ENCODE measurements at places on chromosomes 3 and 15.
A peak's percentile ranks its signal among the peaks of the same experiment; 100 is the strongest.

DNA sequence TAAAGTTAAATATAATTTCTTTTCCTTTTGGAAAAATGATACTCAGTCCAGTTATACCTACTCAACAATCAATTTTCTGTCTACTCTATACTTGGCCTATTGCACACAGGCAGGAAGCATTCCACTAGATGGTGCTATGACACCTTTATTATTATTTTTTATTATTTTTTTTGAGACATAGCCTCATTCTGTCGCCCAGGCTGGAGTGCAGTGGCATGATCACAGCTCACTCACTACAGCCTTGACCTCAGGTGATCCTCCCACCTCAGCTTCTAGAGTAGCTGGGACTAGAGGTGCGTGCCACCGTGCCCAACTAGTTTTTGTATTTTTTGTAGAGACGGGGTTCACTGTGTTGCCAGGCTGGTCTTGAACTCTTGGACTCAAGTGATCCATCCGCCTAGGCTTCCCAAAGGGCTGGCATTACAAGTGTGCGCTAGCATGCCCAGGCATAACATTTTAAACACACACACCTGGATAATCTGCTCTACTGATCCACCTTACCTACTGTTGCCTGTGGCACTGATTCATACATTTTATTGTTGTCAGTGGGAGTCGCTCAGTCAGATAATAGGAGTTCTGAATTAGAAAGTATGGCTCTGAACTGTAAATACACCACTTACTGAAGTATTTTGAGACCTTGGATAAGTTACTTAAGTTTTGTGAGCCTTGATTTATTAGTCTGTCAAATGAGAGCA is 56.2 kb downstream of the EIF3J start:
- H3K36me3 ChIP-seq: peaks cover 12% of the 10 kb centered on the region
- peak; percentile 34 for DNase-seq
- H3K27ac ChIP-seq: peak overlapping the region; percentile 74
- no peaks in the 10 kb centered on the region for H3K27me3 ChIP-seq
- peaks cover 7% of the 10 kb centered on the region for H3K4me1 ChIP-seq
- no peak overlapping the region for H3K4me3 ChIP-seq

DNA sequence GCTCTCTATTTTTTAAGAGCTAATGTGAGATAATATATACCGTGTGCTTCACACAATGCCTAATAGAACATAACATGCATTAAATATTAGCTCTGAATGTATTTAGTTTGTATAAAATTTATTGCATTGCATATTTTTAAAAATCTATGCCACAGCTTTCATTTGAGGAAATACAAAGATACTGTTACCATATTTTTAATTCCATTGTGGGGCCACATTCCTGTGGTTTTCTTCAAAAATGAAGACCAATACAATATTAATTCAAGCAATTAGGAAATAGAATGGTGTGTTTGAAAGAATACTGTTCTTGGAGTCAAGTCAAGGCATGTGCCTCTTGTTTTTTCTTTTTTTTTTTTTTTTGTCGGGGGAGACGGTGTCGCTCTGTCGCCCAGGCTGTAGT is 95.4 kb upstream of the CADPS start:
- DNase-seq: no peak
- no peaks in the 10 kb centered on the region for H3K4me1 ChIP-seq
- H3K4me3 ChIP-seq: no peak overlapping the region
- H3K27me3 ChIP-seq: no peaks in the 10 kb centered on the region
- no peaks in the 10 kb centered on the region for H3K36me3 ChIP-seq

GRCh38 chr15:89429986-89430385 is 66.4 kb downstream of the RHCG start:
- peaks cover 9% of the 10 kb centered on the region for H3K4me1 ChIP-seq
- H3K27ac ChIP-seq: no peak overlapping the region
- peak overlapping the region; percentile 76 for H3K4me3 ChIP-seq
- peaks cover 63% of the 10 kb centered on the region for H3K27me3 ChIP-seq
- no peaks in the 10 kb centered on the region for H3K36me3 ChIP-seq

DNA sequence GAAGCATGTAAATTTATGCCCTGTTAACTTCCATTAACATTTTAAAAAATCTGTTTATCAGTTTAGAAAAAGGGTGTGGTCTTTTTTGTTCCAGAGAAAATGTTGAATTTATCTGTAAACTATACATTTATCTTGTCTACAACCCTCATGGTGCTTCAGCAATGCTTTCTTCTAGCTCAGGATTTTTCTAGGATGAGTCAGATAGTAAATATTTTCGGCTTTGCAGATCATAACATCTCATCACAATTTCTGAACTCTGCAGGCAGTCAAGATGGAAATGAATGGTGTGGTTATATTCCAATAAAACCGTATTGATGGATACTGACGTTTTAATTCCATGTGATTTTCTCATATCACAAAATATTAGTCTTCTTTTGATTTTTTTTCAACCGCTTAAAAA is 70.5 kb upstream of the FOXB1 start:
- H3K27me3 ChIP-seq: peaks cover 17% of the 10 kb centered on the region
- H3K4me1 ChIP-seq: no peaks in the 10 kb centered on the region
- no peak overlapping the region for H3K4me3 ChIP-seq
- DNase-seq: no peak

DNA sequence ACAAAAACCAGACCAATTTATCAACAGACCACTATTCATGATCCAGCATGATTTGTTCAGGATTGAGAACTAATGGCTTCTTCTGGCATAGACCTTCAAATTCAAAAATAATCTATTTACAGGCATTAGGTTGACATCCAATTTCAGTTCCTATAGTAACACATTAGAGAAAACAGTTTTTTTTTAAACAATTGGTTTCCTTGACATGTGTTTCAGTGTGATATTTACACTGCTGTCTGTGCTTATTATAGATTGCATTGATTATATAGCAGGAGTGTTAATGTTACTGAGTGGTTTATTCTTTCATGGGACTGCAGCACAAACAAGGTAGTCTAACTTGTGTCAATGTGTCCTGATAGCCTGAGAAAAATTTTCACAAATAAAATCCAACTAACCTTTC is 579.3 kb downstream of the PLOD2 start:
- H3K27ac ChIP-seq: no peak overlapping the region
- DNase-seq: no peak
- H3K27me3 ChIP-seq: no peaks in the 10 kb centered on the region
- H3K36me3 ChIP-seq: no peaks in the 10 kb centered on the region
- H3K4me3 ChIP-seq: no peak overlapping the region

DNA sequence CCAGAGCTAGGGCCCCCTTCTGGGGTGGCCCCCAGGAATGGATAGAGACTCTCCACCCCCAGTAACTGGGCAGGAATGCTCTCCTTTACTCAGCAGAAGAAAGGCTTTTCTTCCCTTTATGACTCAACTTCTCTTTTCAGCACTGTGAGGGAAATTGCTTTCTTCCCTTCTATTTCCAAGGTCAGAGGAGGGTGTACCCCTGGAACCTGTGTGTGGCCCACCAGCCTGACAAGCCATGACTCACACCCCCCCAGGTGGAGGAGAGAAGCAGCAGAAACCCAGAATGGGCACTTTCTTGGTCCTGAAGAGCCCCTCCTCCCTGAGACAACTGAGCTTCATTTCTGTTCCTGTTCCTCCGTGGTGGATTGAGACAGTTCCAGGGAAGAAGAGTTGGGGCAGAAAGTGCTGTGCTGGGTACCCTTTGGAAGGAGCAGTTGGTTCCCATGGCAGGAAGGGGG is 2.7 kb upstream of the ANKRD63 start:
- H3K27ac ChIP-seq: no peak overlapping the region
- DNase-seq: no peak
- peaks cover 8% of the 10 kb centered on the region for H3K27me3 ChIP-seq
- H3K4me3 ChIP-seq: no peak overlapping the region
- H3K36me3 ChIP-seq: no peaks in the 10 kb centered on the region

GRCh38 chr3:111738790-111739189 is 120.3 kb upstream of the PHLDB2 start:
- no peaks in the 10 kb centered on the region for H3K4me1 ChIP-seq
- H3K36me3 ChIP-seq: no peaks in the 10 kb centered on the region
- no peak overlapping the region for H3K4me3 ChIP-seq
- no peaks in the 10 kb centered on the region for H3K27me3 ChIP-seq

- H3K27me3 ChIP-seq: peaks cover 8% of the 10 kb centered on the region
- no peak overlapping the region for H3K4me3 ChIP-seq
- peak overlapping the region; percentile 31 for H3K27ac ChIP-seq
- H3K4me1 ChIP-seq: peaks cover 35% of the 10 kb centered on the region
- DNase-seq: no peak
- no peaks in the 10 kb centered on the region for H3K36me3 ChIP-seq
These were observed 94.0 kb downstream of the CORO2B start for GRCh38 chr15:68672781-68673205.

DNA sequence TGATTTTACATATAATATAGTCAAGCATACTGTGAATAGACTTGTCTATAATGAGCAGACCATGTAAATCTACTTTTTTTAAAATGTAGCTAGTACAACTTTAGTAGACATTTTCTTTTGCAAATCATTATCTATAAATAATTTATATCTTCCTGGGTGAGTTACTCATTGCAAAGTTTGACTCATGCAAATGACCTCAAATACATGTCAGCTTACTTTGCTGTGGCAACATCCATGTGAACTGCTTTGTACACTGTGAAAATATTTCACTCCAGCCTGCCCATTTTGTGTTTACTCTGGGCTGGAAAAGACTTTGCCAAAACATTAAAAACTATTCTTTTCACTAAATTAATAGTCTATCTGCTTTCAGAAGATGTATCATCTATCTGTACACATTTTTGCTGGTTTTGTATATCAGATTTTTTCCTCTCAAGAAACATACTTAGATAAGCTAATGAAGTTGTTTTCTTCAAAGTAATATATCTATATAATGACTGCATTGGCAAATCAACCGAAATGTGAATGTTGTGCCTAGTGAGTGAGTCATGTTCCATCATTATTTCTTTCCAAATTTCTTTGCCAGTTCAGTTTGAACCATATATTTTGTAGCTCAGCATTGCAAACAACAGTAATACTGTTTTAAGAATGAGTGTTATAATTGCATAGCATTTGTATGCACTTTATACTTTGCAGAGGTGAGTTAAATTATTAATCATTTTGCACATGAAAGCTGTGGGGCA is 26.5 kb downstream of the IGSF10 start:
- H3K27ac ChIP-seq: no peak overlapping the region
- H3K36me3 ChIP-seq: no peaks in the 10 kb centered on the region
- no peaks in the 10 kb centered on the region for H3K27me3 ChIP-seq
- no peak for DNase-seq
- no peak overlapping the region for H3K4me3 ChIP-seq

DNA sequence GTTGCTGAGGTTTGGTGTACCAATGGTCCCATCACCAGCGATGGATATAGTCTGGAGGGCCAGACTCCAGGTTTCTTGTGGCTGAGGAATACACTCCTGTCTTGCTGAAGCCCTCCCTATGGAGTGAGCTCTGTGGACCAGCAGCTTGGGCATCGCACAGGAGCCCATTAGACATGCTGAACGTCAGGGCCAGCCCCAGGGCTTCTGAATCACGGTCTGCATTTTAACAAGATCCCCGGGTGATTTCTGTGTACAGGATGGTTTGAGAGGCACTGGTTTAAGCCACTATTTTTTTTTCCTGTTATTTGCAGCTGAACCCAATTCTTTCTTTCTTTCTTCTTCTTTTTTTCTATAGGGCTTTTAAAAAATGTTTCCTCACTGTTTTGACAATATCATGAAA is 69.5 kb upstream of the XCR1 start:
- H3K4me3 ChIP-seq: peak overlapping the region; percentile 26
- H3K4me1 ChIP-seq: peaks cover 62% of the 10 kb centered on the region
- H3K27me3 ChIP-seq: no peaks in the 10 kb centered on the region
- DNase-seq: no peak
- peak overlapping the region; percentile 88 for H3K27ac ChIP-seq

DNA sequence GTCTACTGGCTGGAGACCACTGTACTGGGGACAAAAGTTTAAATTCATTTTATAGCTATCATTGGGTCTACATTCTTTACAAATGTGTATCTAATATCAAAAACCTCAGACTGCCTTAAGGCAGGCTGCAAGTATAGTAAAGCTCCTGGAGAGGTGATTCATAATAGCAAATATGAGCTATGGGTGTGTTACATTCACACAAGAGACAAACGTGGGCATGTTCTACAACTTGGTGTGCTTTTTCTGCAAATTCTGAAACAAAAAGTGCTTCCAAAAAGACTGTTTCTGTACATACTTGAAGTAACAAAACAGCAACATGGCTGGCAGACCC is 1101.4 kb downstream of the ROBO1 start:
- no peaks in the 10 kb centered on the region for H3K27me3 ChIP-seq
- no peak overlapping the region for H3K27ac ChIP-seq
- DNase-seq: no peak
- no peaks in the 10 kb centered on the region for H3K4me1 ChIP-seq
- no peak overlapping the region for H3K4me3 ChIP-seq
- H3K36me3 ChIP-seq: no peaks in the 10 kb centered on the region

DNA sequence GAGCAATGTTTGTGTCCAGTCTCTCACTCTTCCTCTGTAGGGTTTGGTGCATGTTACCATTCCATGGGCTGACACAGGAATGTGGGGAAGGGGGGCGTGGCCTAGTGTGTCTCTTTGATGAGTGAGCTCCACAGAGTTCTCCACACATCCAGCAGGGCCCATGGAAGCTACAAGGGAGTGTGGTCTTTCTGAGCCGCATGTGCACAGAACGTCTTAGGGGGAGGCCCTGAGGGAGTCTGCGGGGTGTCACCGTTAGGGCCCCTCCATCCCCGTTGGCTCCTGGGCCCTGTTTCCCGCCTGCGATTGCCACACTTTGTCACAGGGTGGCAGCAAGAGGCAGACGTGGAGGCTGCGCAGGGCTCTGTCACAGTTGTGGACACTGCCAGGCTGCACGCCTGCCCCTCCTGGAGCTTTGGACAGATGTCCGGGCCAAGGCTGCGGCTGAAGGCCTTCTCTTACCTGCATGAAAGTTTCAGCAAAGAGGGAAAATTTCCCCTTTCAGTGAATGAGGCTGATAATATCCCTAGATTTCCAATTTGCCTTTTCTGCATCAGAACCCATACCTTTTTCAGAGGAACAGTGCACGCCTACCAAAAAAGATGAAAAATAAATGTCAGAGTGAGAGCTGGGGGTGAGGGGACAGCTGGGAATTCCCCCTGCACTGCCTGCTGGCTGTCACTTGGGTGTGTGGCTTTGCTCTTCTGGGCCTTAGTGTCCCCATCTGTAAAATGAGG is 24.3 kb downstream of the CACNA2D3 start:
- DNase-seq: no peak
- no peak overlapping the region for H3K4me3 ChIP-seq
- H3K36me3 ChIP-seq: no peaks in the 10 kb centered on the region
- H3K27ac ChIP-seq: no peak overlapping the region
- peaks cover 21% of the 10 kb centered on the region for H3K27me3 ChIP-seq
- no peaks in the 10 kb centered on the region for H3K4me1 ChIP-seq

DNA sequence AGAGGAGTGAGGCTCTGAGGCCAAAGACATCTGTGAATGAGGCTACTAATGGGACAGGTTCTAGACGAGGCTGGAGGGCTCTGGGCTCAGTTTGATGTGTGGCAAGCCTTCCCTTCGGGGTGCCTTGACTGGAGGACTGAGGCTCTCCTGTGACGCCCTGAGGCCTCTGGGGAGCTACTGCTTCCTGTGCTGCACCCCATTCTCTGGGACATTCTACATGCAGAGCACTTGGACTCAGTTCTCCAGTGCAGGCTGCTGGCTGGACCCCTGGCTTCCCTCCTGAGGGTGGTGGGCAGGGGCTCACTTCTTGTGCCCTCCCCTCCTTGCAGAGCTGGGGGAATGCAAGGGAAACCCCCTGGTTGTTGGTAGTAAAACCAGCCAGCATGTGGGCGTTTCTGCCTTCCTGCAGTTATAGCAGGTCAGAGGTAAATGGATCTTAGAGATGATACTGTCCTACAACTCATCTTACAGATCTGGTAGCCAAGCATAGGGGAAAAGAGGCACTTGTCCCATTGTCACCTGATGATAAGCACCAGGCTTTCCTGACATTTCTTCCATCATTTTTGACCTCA is 133.3 kb downstream of the CHDH start:
- DNase-seq: no peak
- H3K36me3 ChIP-seq: no peaks in the 10 kb centered on the region
- H3K27ac ChIP-seq: no peak overlapping the region
- no peak overlapping the region for H3K4me3 ChIP-seq
- H3K4me1 ChIP-seq: peaks cover 19% of the 10 kb centered on the region
- H3K27me3 ChIP-seq: no peaks in the 10 kb centered on the region

All from naive B cell (primary cell).